Adipocyte (in vitro differentiated cells): ENCODE measurements at places on chromosomes 3 and 15.

DNA sequence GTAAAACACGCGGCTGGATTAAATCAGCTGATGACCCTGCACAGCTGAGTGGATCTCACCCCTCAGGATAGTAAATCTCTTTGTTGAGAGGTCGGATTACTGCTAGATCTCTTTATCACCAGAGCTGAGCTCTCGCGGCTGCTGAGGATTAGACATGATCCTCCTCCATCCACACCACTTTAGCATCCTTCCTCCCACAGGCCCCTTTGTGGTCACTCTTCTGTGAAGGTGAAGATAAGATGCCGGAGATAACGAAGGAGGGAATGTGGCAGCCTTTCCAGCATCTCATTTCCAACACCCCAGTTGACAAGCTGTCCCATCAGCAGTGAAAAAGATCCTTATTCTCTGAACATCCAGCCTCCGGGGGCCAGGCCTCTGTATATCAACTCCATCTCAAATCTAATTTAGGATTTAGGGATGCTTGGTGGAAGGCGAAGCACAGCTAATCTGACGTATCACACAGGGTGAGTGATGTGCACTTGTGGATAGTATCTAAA lies 47.5 kb upstream of the SELENOK start:
- DNase-seq, result no peak

- no peak for DNase-seq
Measured at GRCh38 chr3:135691240-135691639, 274.3 kb upstream of the PPP2R3A start.

DNA sequence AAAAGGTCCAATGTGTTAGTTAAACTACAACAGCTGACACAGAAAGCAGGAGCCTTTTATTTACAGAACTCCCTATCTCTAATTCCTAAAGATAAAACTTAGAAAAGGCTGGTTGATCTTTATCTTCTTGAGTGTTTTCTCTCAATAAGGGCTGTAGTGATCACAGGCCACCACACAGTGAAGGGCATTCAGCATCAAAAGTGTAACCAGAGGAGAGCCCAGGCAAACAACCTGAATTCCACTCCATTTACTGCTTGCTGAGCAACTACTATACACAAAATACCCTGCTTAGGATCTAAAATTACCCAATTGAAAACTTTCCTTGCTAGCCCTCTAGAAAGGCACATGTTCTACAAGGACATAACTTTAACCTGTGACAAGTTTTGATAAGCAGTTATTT lies 122.7 kb downstream of the MEIS2 start:
- DNase-seq, result peak; percentile 14

DNA sequence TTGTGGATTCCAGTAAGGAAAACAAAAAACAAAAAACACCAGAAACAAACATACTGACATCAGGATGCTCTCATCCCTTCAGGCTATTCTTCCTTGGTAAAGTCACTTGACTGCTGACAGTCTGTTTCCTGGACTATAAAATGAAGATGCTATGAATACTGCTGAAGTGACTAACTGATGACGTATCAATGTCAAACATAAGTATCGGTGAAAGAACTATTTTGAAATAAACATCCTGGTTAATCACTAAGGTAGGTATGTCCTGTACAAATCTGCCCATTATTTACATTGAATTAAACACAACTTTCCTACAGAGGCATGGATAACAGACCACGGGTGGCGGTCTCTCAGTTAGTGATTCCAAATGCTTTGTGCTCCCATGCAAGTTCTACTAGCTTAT lies 45.9 kb downstream of the CHAC1 start:
- peak; percentile 47 for DNase-seq

DNA sequence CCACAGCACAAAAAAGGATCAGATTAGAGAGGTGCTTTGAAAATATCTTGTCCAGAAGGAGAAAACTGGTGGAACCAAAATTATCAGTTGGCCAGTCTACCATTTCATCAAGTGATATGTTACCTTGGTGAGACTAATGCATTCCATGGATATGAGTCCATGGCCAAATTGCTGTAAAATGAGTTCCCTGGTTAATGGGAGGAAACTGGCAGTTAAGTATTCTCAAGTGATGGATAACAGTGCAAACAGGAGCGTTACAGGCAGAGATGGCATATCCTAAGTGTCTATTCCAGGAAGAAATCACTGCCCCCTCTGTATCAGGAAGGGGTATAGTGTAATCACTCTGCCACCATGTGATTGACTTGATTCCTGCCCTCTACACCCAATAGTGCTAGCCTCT lies 34.0 kb downstream of the MYRIP start:
- DNase-seq, result no peak

GRCh38 chr3:167110901-167111300 lies 269.2 kb downstream of the ZBBX start:
- DNase-seq, result no peak

DNA sequence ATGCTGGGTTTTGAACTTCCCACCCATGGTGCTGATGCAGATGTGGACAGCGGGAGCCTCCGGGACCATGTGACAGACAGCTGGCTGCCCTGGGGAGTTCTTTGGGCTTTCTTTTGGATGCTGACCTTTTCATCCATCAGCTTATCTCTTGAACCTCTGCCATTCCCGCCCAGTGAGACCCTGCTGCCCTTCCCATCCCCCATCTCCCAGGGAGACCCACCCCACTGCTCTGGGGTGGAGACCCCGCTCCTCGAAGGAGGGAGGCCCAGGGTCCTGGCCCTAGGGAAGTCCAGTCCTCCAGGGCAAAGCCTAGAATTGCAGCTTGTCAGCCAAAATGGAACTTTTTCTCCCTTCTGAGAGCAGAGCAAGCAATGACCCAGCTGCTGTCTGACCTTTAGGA lies 64.0 kb downstream of the ITGA11 start:
- DNase-seq, result no peak

GRCh38 chr15:94131875-94132274 lies 99.5 kb upstream of the MCTP2 start:
- DNase-seq, result no peak

GRCh38 chr3:68447885-68448284 lies 484.5 kb downstream of the TAFA4 start:
- no peak for DNase-seq

- DNase-seq, result peak; percentile 39
Measured at GRCh38 chr15:42092398-42093318, 1.7 kb downstream of the PLA2G4D start.

DNA sequence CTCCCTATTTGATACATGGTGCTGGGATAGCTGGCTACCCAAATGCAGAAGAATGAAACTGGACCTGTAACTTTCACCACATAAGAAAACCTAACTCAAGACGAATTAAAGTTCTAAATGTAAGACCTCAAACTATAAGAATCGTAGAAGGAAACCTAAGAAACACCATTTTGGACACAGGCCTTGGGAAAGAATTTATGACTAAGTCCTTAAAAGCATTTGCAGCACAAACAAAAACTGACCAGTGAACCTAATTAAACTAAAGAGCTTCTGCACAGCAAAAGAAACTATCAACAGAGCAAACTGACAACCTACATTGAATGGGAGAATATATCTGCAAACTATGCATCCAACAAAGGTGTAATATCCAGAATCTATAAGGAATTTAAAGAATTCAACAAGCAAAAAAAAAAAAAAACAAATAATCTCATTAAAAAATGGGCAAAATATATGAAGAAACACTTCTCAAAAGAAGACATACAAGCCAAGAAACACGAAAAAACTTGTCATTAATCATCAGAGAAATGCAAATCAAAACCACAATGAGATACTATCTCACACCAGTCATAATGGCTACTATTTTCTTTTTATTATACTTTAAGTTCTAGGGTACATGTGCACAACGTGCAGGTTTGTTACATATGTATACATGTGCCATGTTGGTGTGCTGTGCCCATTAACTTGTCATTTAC lies 37.0 kb downstream of the HDGFL3 start:
- peak; percentile 19 for DNase-seq

- no peak for DNase-seq
Measured at GRCh38 chr3:57120040-57120439, 45.1 kb downstream of the IL17RD start.

GRCh38 chr3:148828136-148828690 lies 602 bp downstream of the CPB1 start:
- DNase-seq, result peak; percentile 12
